ENCODE measurements at places on chromosomes 5 and 9.

DNA sequence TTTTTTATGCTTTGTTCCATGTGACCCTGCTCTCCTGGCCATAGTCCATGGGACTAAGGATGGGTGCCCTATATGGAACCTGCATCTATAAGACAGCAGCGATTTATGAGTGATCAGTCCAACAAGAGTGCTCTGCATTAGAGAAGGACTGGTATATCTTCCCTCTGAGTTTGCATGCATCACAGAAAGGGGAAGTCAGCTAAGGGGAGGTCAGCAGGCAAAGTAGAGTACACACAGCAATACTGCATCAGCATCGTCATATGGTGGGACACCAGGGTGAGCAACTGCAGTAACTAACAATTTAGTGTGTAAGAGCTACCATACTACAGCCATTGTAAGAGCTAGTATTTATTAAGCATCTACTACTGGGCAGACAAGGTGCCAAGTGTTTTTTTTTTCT is 311.3 kb downstream of the NDUFS4 start:
- no peak for DNase-seq

- no peak for DNase-seq
These were observed 389.6 kb downstream of the SEMA5A start for GRCh38 chr5:9156282-9156681.

GRCh38 chr5:109630093-109630492 is 59.6 kb upstream of the MAN2A1 start:
- DNase-seq, result no peak

- no peak for DNase-seq
These were observed 29.8 kb upstream of the ENHO start for GRCh38 chr9:34552606-34552981.

GRCh38 chr9:13020146-13021040 is 245.6 kb downstream of the LURAP1L start:
- no peak for DNase-seq

- no peak for DNase-seq
These were observed 149.7 kb upstream of the ADCY2 start for GRCh38 chr5:7246287-7246686.

GRCh38 chr5:7910738-7911428 is 41.9 kb downstream of the MTRR start:
- no peak for DNase-seq

- no peak for DNase-seq
These were observed 220.2 kb downstream of the DMAC1 start for GRCh38 chr9:7579351-7579750.

DNA sequence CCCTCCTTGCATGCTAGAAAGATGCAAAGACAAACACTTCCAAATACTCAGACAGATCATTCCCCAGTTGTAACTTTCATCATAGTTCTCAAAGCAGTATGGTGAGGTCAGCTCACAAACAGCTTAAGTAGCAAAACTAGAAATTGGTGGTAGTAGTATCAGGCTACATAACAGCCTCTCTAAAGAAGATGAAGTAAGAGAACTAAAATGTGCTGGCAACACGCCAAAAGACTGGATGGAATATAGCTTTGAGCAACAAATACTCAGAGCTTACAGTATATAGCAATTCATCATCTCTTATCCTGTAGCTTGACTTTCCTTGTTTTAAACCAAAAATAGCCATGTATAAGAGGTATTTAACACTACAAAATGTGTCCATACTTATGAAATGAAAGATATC is 7.5 kb downstream of the PFDN1 start:
- no peak for DNase-seq

- DNase-seq, result no peak
These were observed 62.5 kb upstream of the FOXE1 start for GRCh38 chr9:97790542-97790941.

- no peak for DNase-seq
These were observed 194.3 kb downstream of the TLE4 start for GRCh38 chr9:79766091-79766490.

- no peak for DNase-seq
These were observed 69.9 kb downstream of the STK10 start for GRCh38 chr5:172117977-172118701.

- no peak for DNase-seq
These were observed 129.6 kb downstream of the BARX1 start for GRCh38 chr9:93825348-93826115.

GRCh38 chr5:146081556-146081955 is 23.8 kb downstream of the PLAC8L1 start:
- DNase-seq, result no peak

- DNase-seq, result no peak
These were observed 23.4 kb downstream of the DMRTA1 start for GRCh38 chr9:22469928-22470544.

DNA sequence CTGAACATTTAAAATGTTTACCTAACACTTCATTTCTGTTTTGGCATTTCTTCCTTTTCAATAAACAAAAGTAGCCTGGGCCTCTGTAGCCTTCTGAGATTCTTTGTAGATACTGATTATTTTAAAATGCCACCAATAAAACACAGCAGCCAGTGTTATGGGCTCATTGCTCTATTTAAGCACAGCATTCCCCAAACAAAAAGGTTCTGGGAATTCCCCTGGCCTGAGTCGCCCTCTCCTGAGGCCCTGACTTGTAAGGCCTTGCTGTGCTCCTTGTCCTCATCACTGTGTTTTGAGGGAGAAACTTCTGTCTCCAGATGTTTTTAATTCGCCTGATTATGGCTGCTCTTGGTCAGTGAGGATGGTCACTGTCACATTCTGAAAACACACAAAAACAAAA is 33.0 kb upstream of the CTXN3 start:
- no peak for DNase-seq

- DNase-seq, result no peak
These were observed 414.5 kb downstream of the MAN2A1 start for GRCh38 chr5:110104060-110104725.

GRCh38 chr9:98227883-98228282 is 27.6 kb downstream of the TBC1D2 start:
- DNase-seq, result peak; percentile 50

- no peak for DNase-seq
These were observed 59.6 kb upstream of the SLC27A6 start for GRCh38 chr5:128905568-128906110.

DNA sequence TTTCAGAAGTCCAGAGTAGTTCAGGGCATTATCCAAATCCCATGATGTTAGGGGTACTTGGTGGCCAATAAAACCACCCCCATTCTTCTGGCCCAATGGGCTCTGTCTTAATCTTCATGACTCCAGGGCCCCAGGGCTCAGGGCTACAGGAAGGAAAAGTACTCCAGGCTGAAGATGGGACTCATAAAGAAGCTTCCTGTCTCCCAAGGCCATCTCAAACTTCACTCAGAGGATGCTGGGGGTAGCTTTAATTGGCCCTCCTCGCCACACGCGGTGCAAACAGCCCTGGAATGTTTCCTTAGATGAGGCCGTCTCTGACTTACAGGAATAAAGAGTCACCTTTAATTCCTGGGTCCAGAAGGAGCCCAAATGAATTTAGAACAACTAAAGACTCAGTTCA is 52.3 kb downstream of the BOD1 start:
- no peak for DNase-seq

DNA sequence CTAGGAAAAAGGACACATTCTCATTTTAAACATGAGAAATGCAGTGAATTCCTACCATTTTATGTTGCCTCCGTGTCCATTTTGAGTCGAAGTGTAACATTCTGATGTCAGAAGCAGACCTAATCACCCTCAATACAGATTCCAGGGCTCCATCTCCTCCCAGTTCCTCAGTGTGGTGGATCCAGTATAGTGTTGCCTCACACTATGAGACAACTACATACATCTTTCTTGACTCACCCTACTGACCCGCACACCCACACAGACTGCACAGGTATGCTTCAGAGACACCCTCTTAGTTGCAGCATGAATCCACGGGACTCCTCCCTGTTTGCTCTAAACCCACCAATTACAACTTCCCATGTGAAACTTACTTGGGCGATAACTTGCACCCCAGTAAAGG is 564.9 kb downstream of the SEMA5A start:
- DNase-seq, result no peak

- no peak for DNase-seq
These were observed 11.7 kb upstream of the OR13D1 start for GRCh38 chr9:104682642-104683041.

DNA sequence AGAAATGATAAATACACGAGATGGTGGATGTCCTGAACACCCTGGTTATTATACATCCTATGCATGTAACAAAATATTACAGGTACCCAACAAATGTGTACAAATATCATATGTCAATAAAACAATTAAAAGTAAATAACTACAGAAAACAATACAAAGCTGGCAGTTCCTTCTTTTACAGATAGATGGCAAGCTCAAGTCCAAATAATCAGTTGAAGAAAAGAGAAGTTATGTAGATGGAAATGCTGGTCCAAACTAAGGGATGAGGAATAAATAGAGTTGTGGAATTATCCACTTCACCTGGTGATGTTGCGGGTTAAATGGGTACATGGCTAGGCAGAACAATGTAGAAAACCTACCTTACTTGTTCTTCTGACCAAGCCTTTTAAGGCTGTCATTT is 79.4 kb downstream of the PALM2AKAP2 start:
- DNase-seq, result no peak

- peak; percentile 64 for DNase-seq
These were observed 24.2 kb downstream of the TCF7 start for GRCh38 chr5:134138416-134139376.

Measured in coronary artery (tissue), 2 donors.